Cardiac septum (tissue), 1 donor: ENCODE measurements at places on chromosomes 12 and 14.
A peak's percentile ranks its signal among the peaks of the same experiment; 100 is the strongest.

DNA sequence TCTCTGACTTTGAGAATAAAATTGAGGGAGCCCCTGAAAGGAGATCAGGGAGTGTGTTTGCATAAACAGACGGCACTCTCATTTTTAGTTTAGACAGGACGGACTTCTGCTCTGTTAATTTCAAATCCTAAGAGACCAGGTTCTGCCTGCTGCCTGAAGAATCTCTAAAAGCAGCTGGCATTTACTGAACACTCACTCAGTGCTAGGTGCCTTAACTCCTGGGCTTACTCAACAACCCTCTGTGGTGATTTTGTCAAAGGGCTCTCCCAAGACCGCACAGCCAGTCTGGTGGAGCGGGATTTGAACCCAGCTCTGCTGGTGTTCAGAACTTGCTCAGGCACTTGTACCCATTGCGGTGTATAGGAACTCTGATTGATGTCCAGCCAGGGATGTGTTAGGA, 2.2 kb downstream of the ORAI1 start:
- DNase-seq = no peak

DNA sequence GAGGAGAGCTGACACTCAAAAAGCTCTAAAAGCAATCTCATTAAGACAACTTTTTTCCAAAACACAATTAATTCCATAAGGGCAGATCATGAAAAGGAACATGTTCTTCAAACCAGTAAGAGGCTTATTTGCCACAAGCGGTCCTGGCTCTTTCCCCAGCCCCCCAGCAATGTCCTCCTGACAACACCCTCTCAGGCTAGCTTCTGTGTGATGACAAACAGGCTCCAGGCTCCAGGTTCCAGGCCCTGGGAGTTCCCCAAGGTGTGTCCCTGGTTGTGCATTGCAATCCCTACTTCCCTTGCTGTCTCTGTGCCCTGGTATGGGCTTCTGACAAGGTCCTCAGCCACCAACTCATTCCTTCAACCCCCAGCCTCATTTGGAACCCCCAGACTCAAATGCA, 8.9 kb downstream of the HVCN1 start:
- no peak for DNase-seq

DNA sequence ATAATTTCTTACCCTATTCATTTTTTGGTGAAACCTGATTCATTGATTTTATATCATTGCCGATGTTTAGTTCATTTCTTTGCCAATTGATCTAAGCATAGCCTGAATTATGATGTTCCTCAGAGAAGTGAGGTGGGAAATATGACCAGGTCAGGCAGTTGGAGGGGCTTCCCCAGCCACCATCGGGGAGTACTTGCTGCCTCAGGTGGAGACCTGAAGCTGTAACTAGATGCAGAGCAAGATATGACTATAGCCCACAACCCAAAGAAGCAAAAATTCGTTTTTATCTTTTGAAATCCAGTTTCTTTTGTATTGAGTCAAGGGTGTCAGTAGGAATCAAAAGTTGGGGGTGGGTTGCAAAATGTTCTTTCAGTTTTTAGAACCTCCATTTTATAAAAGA, 7.9 kb downstream of the PTGDR start:
- no peak for DNase-seq

- DNase-seq = no peak
Observed at GRCh38 chr14:44291366-44291915, 215.6 kb downstream of the FSCB start.

DNA sequence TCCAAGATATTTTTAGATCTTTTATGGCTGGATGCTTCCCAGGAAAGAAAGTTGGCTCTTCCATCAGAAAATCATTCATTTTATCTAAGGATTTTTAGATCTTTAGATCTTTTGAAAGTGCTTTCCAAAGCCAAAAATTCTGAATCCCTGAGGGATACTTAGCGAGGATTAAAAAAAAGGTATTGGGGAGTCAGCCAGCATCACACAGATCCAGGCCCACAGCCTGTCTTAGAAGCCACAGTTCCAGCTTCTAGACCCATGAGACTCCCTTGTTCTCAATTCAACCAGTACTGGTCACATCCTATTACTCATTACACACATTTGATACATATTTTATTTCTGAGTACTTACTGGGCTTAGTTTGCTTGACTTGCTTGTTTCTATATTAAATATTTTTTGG, 49.9 kb downstream of the TSPAN8 start:
- no peak for DNase-seq

GRCh38 chr12:103469719-103470118, 26.0 kb downstream of the C12orf42 start:
- no peak for DNase-seq

DNA sequence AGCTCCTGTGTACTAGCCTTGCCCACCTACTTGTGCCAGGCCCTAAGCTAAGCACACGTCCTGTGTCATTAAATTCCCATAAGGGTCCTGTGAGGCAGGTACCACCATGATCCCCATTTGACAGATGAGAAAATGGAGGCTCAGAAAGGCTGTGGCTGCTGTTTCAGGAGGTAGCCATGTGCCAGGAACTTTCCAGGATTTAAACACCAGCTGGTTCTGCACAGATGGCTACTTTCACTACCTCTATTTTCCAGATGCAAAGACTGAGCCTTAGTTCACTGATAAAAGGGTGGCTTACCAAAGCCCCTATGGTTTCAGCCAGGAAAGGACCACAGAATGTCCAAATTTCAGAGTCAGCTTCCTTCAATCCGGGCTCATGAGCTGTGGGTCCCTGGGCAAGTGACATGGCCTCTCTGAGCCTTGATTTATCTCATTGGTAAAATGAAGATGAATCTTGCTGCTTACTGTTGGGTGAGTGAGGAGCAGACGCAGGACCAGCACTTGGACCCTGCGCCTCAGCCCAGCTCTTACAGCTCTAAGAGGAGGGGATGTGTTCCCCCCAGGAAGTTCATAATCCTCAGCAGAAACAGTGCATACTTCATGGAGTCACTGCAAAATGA, 23.5 kb downstream of the CMKLR1 start:
- no peak for DNase-seq

DNA sequence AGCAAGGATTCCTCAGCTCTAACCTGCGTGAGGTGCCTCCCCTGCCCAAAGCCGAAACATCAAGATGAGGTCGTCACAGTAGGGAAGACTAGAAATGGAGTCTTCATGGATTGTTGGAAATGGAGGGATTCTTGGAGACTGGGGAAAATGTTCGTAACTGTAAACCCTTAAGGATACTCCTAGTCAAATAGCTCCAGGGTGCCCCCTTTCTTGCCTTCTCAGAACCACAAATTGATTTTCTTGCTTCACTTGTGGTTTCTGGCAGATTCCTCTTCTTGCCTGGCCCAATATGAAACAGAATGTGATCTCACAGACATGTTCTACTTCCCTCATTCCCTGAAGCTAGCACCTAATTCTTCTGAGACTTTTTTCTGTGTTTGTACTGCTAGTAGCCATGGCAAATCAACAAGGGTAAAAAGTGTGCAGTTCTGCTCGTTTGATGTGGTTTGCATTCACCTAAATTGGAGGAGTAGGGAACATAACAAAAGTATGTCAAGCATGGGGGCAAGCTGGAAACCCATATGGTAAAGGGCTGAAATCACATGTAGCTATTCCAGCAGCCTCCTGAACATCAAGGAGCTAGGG, 332.0 kb downstream of the PAWR start:
- DNase-seq = no peak

DNA sequence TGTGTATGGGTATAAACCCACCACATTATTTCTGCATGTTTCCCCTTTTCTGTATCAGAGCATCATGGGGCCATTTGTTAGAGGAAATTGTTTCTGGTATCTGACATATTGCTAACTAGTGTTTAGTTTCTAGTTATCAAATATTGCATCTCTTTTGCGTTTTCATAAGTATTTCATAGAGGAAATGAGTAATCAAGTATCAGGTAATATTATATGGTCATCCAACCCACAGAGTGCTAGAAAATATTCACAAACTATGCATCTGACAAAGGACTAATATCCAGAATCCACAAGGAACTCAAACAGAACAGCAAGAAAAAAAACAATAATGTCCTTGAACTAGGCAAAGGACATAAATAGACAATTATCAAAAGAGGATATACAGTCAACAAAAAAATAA, 258.9 kb upstream of the LRIG3 start:
- no peak for DNase-seq

GRCh38 chr12:15201056-15201455, 20.2 kb downstream of the RERG start:
- no peak for DNase-seq

DNA sequence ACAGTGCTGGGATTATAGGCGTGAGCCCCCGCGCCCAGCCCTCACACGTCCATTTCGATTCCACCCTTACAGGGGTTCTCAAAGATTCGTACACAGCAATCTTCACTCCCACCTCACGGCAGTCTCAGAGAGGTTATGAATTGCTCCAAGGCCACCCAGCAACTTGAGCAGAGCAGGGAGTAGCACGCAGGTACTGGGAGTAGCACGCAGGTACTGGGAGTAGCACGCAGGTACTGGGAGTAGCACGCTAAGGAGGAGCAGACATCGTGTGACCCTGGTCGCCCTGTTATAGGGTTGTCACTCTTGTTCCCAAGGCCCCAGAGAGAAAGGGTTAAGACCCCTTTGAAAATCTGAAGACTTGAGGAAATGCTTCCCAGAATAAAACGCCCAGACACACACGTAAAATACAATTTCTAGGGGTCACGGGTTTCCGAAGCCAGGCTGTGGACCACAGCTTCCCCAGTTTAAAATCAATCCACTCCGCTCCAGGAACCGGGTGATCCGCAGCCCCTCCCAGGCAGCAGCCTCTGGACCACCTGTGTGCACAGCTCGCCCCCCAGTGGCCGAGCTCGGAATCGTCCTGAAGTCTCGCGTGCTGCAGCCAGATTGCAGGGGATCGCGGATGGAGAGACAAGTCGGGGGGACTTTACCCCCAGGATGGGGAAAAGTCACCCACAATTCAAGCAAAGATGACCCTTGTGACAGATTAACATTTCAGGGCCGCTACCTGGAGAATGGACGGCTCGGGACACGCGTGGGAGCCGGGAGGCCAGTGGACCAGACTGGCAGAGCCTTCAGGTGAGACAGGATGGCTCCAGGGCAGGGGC, 92.0 kb downstream of the SCARB1 start:
- DNase-seq = peak; percentile 90

GRCh38 chr14:67533754-67534085, 630 bp downstream of the PLEKHH1 start:
- no peak for DNase-seq

DNA sequence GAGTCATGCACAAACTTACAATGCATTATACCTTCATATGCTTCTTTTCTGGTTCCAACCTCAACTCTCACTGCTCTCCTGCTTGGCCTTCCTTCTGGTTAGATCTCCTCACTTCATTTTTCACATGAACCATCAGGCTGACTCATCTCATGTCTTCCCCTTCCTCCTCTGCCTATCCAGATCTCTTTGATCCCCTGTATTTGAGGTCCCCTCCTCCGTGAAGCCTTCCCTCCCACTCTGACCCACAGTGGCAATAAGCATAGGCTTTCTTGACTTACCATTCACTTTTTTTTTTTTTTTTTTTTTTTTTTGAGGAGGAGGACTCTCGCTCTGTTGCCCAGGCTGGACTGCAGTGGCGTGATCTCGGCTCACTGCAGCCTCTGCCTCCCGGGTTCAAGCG, 14.7 kb upstream of the ASIC1 start:
- DNase-seq = no peak

DNA sequence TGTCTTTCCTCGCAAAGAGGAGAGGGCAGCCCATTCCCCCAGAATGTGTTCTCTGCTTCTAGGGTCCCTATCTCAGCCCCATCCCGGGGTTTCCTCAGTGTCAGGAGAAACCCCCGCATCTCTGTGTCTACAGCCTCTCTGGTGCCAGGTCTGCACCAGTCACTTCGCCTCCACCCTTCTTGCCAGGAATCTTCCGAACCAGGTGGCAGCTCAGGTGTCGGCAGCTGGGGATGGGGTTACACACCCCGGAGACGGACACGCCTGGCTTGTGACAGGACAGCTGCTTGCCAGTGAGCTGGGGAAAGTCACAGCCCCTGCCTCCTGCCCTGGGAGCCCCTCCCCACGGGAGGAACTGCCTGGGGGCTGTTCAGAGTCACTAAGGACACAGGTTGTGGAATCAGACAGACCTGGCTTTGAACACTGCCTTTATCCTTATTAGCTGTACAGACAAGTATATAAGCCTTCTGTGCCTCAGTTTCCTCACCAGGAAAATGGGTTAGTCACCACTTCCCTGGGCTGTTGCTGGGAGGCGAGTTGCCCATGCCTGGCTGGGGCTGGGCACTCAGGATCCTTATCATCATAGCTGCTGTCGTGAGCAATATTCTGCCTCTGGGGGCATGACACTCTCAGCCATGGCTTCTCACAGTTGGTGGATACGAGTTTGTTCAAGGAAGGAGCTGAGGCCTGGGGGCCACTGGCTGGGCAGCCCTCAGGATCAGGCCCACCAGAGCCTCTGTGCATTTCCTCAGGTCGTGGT, 10.8 kb downstream of the HIP1R start:
- DNase-seq = peak; percentile 69

- no peak for DNase-seq
Observed at GRCh38 chr12:15368812-15369211, 46.5 kb downstream of the PTPRO start.

DNA sequence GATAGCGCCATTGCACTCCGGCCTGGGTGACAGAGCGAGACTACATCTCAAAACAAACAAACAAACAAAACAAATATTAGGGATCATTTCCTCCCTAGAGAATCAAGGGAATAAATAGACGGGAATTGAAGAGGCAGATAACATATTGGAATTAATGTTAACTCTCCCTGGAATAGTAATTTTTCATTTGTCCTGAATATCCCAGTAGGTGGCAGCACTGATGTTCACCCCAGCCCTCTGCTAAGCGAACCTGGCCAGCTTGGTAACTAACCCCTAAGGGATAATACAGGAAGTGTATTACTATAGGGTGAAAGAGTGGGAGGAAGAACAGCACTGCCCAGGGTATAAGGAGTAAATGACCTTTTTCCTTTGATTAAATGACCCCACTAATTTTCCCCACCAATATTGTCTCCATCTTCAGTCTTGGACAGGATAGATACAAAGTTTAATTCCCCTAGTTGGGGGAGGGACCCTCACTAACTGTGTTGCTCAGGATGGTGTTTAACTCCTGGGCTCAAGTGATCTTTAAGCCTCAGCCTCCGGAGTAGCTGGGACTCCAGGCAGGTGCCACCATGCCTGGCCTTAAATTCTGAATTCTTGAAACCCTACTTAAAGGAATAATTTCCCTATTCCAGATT, 40.5 kb downstream of the SLC2A14 start:
- DNase-seq = peak; percentile 78

- no peak for DNase-seq
Observed at GRCh38 chr12:117977373-117977772, 8.6 kb upstream of the KSR2 start.

GRCh38 chr14:38261620-38262019, 5.7 kb upstream of the CLEC14A start:
- no peak for DNase-seq

- DNase-seq = no peak
Observed at GRCh38 chr14:73140811-73141323, 4.6 kb downstream of the PSEN1 start.
